ENCODE measurements at places on chromosomes 5 and 9.

- no peak for DNase-seq
Observed at GRCh38 chr5:33209252-33209651, 231.5 kb upstream of the TARS1 start.

GRCh38 chr9:31236344-31236743 is 1148.1 kb upstream of the ACO1 start:
- no peak for DNase-seq

DNA sequence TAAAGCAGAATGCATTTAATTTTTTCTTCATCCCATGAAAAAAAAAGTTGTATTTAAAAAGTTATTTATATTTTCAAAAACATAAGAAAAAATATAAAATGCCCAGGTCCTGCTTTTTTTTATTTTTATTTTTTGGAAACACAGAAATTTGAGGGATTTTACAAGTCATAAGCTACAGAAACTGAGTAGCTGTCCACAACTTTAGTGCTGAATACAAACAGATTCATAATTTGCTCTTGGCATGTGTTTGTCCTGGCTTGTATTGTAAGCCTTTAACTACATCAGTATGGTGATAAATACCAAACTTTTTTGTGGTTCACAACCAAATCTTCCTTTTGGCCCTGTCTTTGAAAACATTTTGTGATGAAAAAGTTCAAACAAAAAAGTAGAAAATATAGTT is 7.5 kb upstream of the PLCXD3 start:
- no peak for DNase-seq

DNA sequence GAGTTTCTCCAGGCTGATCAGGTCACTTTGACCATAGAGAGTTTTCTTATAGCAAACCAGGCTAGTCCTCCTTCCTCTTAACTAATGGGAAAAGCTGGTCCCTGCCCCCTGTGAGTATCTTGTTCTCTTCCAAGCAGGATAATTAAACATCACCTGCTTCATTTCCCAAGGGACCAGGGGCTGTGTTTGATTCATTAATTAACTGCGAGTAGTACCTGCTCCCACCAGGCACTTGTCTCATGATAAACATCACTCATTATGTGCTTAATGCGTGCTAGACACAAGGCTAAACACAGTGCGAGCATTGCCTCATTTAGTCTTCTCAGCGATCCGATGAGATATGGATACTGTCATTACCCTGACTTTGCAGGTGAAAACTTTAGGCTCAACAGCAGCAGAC is 1.7 kb upstream of the FAM163B start:
- peak; percentile 99 for DNase-seq

GRCh38 chr9:79573412-79573923 is 1.7 kb downstream of the TLE4 start:
- DNase-seq: peak; percentile 13

GRCh38 chr5:142143878-142144277 is 35.3 kb downstream of the NDFIP1 start:
- peak; percentile 26 for DNase-seq

GRCh38 chr5:24817966-24818365 is 173.2 kb upstream of the CDH10 start:
- no peak for DNase-seq

- no peak for DNase-seq
Observed at GRCh38 chr5:81070571-81071255, 110.5 kb downstream of the RASGRF2 start.

- no peak for DNase-seq
Observed at GRCh38 chr9:89956331-89956730, 351.5 kb downstream of the GADD45G start.

DNA sequence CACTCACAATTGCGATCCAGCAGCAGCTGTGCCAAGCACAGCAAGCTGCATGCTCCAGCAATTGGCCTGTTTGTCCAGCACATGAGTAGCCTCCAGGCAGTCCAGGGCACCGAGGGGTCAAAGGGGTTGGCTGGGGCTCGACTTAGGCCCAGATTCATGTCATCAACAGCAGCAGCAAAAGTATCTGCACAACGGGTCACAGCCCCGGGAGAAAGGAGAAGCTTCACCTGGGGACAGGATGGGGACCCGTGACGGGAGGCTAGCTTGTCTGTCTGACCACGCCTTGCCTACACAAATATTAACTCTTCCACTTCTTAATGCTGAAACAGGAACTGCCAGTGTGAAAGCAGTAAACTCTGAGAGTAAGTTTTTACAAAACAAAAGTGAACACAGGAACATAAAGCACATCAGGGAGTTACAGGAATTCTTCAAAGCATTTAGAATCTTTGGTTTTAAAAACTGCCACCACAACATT is 191.2 kb downstream of the PIK3R1 start:
- no peak for DNase-seq

- DNase-seq: no peak
Observed at GRCh38 chr9:27664121-27664779, 91.0 kb upstream of the C9orf72 start.

GRCh38 chr5:172925336-172925948 is 33.8 kb upstream of the RPL26L1 start:
- DNase-seq: no peak

GRCh38 chr9:121802753-121803152 is 151.3 kb downstream of the DAB2IP start:
- no peak for DNase-seq

DNA sequence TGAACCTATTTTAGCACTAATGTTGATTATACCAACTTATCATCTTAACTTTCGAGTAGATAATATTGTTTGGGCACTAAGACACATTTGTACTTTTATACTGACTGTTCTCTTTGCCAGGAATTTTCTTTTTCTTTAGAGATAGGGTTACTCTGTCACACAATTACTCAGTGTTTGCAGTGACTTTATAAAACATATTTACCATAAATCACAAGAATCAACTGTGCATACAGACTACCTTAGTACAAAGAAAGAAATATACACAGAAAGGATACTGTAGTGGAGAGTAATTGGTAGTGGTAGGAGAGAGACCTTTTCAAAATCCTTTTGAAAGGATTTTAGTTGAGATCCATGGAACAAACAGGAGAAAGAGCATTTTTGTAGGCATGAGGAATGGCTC is 40.3 kb downstream of the KIAA1958 start:
- DNase-seq: no peak

- no peak for DNase-seq
Observed at GRCh38 chr9:30932226-30932625, 1452.2 kb upstream of the ACO1 start.

- DNase-seq: no peak
Observed at GRCh38 chr9:5265939-5266338, 34.7 kb downstream of the INSL4 start.

DNA sequence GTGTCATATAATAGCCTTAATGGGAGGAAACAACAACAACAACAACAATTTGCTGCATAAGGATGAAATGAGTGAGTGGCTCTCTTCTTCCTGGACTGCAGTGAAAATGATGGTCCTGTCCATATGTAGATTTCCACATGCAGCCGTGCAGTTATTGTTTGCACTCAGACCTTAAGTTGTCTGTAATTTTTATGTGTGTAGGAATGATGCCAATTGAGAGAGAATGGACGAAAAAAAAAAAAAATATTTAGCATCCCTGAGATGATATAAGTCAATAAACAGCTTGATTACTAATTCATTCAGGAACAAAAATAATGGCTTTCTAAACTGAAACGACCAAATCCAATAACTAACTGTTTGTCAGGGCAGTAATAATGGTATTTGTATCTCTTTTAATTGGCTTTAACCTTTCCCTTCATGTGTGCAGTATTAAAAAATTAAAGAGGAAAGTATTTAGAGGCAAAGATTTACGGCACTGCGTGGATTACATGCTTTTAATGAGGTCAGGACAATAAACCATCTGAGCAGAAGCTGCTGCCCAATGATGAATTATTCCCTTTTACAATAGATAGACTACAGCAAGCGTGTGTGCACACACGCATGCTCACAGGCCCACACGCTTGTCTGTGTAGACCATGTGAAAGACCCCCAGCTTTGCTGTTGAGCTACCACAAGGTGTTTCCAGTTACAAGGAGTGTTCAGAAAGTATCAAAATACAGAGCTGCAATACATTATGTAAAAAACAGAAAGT is 459.5 kb upstream of the WWC1 start:
- no peak for DNase-seq

DNA sequence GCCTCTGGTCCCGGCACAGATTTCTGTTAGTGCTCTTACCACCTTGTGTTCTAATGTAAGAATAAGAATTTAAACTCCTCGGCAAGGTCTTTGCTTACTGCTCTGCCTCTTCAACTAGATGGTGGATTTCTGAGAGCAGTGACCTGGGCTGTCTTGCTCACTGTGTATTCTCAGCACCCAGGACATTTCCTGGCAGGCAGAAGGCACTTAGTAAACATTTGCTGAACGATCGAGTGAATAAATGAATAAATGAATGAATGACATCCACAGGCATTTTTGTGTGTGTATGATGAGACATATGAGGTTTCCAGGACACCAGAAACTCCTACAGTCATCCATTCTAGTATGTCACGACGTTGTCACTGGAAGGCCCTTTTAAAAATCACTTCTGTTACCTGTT is 143.2 kb downstream of the BOD1 start:
- no peak for DNase-seq

DNA sequence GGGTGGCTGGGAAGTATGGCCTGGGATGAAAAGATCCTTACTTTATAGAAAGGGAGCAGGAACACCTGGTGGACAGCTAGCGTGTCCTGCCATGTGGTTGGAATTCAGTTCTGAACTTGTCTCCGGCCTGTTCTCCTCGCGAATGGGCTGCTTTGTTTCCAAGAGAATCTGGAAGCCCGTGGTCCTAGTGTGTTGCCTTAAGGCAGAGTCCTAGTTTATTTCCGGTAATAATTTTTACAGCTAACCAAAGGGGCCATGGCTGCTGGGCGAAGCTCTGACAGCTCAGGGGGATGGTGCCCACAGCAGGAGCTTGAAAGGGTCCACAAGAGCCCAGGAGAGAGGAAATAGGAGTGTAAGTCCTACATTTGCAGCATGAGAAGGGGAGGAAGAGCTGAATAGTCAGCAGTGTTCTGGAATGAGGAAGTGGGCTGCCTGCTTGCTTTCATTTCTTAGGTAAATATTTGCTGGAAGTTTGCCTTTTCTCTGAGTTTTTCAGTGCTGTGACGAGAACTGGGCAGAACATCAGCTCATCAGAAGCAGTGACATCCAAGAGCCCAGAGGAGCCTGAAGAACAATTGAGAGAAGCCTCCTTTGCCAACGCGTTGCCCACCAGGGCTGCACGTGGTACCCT is 13.1 kb upstream of the IGFBPL1 start:
- DNase-seq: no peak

GRCh38 chr5:67827541-67827940 is 388.0 kb upstream of the PIK3R1 start:
- no peak for DNase-seq

- DNase-seq: no peak
Observed at GRCh38 chr5:32231241-32231640, 57.1 kb upstream of the GOLPH3 start.

DNA sequence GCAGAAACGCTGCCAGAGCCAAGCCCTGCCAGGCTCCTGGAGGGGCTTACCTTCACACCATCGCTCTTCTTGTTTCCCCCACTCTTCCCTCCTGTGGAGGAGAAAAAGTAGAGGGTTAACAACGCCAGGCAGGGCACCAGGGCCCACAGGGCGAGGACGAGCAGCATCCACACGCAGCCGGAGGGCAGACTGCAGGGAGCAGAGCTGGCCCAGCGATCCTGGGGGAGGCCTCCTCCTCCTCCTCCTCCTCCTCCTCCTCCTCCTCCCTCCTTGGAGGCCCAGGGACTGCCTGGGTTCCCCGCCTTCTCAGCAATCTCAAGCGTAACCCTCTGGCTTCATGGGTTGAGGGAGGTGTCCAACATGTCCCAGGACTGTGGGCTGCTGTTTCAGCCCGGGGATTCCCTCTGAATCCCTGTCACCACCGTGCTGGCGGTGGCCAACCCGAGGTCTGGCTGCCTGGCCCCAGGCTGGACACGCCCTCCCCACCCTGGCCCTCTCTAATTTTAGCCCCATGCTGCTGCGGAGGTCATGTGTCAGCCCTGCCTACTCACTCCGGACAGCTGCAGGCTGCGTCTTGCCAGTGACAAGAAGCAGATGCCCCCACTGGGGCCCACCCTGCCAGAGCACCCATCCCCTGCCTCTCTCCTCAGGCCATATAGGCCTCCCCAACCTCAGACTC is 44.3 kb downstream of the CAMK2A start:
- DNase-seq: no peak

GRCh38 chr9:9215050-9215449 is 1397.8 kb downstream of the PTPRD start:
- no peak for DNase-seq

- DNase-seq: no peak
Observed at GRCh38 chr5:176870110-176870591, 29.0 kb downstream of the HK3 start.

DNA sequence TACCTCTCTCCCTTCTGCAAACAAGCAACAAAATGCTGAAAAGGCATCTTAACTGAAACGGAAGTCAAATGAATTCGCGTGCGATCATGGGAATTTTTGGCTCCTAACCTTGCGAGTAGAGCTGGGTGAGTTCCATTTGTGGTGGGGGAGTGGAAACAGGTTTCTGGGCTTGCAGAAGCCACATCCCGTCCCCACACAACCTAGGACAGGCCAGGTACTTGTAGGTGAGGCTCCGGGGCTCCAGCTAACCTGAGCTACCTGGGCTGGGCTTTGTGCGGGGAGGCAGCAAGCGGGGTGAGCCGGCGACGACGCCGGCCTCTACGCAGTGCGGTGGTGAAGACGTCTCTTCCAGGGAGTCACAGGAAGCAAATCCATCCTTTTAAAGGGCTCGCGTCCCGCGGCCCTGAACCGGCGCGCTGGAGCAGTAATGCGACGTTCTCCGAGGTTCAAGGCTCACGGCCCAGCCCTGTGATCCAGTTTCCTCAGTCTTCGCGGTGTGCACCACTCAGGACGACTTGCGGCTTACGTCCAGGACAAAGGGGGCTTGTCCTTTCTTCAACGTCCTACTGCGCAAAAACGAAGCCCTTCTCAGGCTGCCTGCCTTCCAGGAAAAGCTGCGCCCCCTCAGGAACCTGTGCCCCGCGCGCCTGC is 567 bp upstream of the SPIN1 start:
- peak; percentile 43 for DNase-seq

- DNase-seq: no peak
Observed at GRCh38 chr5:73118391-73118973, 1.9 kb upstream of the TMEM171 start.

- DNase-seq: peak; percentile 80
Observed at GRCh38 chr5:1783216-1783554, 16.5 kb downstream of the MRPL36 start.

DNA sequence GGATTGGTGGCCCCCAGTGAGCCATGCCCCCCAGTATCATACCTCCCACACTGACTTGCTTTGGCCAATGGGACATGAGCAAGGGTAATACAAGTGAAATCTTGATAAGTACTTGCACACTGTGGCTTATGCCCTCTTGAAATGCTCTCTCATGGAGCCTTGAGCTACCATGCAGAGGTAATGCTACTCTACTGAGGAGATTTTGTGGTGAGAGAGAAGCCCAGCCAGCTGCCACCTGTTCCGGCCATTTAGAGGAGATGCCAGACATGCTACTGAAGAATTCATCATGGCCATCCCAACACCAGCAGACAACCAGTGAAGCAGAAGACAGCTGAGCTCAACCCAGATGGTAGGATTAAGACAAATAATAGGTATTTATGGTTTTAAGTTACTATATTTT is 299.5 kb downstream of the MEF2C start:
- no peak for DNase-seq

- DNase-seq: no peak
Observed at GRCh38 chr9:35350827-35351549, 138.9 kb upstream of the RUSC2 start.
